NCI-H524 (cell line): ENCODE measurements at places on chromosomes 1 and 21.

- no peak for DNase-seq
Observed at GRCh38 chr1:93358293-93358692, 12.6 kb downstream of the DR1 start.

DNA sequence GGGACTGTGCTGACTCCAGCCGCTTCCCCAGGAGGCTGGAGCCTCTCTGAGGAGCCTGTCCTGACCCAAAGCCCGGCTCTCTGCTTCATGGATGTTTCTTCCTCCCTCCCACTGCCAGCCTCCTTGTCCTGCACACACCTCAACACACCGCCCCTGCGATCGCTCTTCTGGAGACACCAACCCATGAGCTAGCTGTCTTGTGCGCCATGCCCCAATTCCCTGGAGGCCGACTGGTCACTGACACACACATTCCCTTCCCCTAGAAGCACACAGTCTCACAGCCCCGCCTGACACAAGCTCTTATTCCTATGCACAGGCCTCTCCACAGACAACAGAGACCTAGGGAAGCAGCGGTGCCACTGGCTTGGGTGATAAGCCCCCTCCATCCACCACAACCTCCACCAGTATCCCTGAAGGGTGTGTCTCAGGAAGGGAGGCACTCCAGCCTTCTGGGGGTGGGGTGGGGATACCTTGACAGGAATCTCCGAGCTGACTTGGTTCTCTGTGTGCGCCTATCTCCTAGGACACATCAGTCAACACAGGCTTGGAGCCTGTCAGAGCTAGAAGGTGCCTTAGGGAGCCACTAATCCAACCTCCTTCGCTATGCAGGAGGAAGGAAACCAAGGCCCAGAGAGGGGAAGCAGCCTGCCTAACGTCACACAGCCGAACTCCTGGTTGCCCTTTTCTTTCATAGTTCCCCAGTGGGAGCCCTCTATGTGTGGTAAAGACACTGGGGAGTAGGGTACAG, 31.1 kb downstream of the AHDC1 start:
- DNase-seq, result no peak

DNA sequence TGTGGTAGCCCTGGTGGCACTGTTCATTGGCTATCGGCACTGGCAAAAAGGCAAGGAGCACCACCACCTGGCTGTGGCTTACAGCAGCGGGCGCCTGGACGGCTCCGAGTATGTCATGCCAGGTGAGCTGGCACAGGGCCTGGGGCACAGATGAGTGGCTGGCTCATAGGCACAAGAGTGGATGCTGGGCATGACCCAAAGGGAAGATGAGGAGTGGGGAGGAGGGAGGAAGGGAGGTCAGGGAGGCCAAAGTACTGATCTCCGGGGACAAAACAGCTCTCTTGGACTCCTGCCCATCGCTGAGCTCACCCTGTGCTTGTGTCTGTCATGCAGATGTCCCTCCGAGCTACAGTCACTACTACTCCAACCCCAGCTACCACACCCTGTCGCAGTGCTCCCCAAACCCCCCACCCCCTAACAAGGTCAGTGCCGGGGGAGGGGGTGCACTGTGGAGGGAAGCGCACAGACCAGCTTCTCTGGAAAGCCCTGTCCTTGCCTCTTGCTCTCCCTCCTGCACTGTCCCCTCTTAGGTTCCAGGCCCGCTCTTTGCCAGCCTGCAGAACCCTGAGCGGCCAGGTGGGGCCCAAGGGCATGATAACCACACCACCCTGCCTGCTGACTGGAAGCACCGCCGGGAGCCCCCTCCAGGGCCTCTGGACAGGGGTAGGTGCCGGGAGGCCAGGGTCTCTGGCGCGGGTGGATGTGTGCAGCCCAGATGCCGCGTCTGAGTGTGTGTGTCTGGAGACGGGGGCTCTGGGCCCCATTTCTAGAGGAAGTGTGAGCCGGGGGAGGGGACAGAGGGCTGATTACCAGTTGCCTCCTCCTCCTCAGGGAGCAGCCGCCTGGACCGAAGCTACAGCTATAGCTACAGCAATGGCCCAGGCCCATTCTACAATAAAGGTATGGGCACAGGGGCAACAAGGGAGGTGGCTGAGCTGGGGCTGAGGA, 7.3 kb upstream of the LRRC71 start:
- DNase-seq, result no peak

DNA sequence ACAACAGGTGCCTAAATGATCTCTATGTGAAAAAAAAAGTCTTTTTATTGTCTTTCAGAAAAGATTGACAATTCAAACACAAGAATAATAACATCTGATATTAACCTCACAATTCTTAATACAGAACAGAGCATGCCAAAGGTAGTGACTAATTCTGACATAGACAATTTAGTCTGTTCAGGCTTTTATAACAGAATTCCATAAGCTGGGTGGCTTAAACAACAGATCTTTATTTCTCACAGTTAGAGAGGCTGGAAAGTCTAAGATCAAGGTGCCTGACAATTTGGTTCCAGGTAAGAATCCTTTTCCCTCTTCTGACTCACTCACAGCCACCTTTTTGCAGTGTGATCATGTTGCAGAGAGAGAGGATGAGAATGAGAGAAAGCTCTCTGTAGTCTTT, 27.0 kb downstream of the DPYD start:
- DNase-seq, result no peak

DNA sequence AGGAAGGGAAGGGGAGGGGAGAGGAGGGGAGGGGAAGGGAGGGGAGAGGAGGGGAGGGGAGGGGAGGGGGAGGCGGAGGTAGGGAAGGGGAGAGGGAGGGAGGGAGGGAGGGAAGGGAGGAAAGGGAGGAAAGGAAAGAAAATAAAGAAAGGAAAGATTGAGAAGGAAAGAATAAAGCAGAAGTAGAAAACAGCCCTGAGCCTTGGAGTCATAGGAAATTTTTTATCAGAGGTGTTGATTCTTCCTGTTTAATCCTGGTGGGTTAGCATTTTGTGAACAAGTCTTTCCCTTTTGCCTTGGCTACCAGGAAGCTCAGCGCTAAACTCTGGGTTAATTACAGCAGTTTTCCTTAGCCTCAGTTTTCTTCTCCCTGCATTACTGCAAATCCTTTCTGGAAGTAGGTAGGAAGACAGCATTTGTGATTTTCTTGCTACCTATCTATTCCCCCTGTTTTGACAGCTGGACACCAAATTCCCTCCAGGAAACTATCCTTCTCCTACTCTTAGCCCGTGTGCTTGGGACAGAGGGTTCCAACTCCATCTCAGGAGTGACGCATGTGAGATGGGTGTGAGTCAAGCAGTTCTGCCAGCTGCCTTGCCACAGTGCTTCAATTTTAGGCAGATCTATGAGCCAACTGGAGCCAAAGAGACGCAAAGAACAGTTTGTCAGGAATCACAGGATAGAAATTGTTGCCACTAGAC, 26.9 kb downstream of the TOMM20 start:
- no peak for DNase-seq

DNA sequence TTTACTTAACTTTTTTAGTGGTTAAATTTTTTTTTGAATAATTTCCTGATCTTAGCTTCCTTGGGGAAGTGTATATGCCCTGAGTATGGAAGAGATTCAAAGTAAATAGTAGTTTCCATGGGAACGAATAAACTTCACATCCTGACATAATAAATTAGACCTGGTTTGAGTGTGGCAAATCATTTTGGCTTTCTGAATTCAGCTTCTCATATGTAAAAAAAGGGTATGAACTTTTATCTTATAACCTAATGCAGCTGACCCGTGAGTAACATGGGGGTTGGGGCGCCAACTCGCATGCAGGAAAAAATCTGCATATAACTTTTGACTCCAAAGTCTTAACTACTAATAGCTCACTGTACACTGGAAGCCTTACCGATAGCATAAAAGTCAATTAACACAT, 736.8 kb upstream of the NCAM2 start:
- no peak for DNase-seq

- DNase-seq, result no peak
Observed at GRCh38 chr1:117112047-117112717, 9.4 kb downstream of the TRIM45 start.

DNA sequence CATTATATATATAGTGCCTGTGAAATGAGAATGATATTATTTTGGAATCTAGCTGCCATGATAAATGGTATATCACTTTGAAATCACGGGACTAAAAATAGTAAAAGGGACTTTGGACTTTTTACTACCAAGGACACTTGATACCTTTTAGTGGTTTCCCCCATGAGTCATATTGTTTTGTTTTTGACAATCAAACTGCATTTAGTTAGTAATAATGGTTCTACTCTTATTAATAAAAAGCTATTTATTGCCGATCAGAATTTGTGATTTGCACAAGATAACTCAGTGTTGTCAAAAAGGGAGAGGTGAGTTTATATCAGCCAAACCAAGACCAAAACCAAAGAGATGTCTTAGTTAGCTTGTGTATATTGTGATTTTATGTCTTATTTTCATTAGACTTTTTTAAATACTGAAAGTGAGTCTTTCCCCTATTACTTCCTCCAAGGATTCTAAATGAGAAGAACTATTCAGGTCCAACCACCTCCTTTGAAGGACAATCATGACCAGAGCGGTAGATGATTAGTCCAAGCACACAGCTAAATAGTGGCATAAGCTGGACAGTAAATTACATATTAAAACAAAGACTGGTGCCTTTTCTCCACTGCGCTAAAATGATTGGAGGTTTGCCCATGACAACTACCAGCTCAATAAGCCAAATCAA, 281.7 kb upstream of the ESRRG start:
- DNase-seq, result no peak

DNA sequence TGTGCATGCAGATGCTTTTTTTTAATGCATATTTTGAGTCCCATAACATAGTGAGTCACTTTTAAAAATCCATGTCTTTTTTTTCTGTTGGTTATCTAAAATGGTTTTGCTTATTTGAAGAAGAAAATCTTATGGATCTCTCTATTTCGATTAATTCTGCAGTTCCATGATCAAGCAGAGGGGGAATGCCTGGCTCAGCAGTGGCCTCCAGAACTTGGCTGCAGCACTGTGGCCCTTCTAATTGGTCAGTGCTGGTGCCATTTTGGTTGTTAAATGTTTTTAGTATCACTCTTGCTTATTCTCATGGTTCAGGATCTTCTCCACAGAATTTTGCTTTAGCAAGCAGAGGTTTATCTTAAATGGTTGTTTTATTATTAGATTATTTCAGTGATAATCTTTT, 11.2 kb downstream of the EPHX4 start:
- DNase-seq, result no peak

DNA sequence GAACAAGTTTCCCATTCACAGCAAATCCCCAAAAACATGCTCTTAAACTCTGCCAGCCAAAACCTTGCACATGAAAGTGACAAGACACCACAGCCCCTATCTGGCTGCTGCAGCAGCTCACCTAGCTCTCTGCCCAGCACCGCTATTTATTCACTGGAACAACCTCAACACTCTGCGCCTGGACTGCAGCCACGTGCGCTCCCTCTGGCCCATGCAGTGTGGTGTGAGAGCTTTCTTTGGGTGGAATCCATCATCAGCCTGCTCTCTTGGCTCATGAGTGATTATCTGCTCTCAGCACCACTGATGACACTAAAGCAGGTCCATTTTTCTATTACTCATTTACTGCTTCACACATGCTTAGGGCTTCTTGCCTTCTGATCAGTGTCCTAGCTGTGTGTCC, 11.4 kb downstream of the KCNJ6 start:
- no peak for DNase-seq

GRCh38 chr1:78726686-78727085, 77.1 kb downstream of the IFI44 start:
- no peak for DNase-seq

GRCh38 chr1:201831371-201831770, 2.4 kb downstream of the IPO9 start:
- DNase-seq, result no peak

DNA sequence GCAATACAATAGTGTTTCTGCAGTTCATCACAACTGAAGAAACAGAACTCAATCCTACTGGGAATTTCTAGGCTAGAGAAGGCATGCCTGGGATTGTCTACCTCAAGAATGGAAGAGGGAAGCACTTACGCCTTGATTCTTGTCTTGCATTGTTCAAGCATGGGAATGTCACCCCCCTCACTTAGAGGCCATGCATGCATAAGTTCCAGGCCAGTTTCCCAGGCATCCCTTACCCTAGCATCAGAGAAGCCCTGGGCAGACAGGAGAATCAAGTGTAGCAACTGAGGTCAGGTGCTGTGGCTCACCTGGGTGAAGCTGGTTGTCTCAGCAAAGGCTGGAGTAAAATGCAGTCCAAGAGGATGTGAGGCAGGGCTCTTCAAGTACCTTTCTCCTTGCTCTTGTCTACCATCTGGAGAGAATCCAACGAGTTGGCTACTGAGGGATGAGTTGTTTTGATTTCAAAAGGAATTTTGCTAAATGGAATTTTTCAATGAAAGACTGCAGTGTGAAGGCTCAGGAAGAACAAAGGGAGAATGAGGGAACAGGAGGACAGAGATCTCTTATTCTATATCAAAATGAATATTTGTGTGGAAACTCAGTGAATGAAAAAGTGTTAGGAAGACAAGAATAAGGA, 174.3 kb downstream of the NEK7 start:
- no peak for DNase-seq

GRCh38 chr21:34271189-34271851, 92.5 kb upstream of the KCNE2 start:
- DNase-seq, result no peak

DNA sequence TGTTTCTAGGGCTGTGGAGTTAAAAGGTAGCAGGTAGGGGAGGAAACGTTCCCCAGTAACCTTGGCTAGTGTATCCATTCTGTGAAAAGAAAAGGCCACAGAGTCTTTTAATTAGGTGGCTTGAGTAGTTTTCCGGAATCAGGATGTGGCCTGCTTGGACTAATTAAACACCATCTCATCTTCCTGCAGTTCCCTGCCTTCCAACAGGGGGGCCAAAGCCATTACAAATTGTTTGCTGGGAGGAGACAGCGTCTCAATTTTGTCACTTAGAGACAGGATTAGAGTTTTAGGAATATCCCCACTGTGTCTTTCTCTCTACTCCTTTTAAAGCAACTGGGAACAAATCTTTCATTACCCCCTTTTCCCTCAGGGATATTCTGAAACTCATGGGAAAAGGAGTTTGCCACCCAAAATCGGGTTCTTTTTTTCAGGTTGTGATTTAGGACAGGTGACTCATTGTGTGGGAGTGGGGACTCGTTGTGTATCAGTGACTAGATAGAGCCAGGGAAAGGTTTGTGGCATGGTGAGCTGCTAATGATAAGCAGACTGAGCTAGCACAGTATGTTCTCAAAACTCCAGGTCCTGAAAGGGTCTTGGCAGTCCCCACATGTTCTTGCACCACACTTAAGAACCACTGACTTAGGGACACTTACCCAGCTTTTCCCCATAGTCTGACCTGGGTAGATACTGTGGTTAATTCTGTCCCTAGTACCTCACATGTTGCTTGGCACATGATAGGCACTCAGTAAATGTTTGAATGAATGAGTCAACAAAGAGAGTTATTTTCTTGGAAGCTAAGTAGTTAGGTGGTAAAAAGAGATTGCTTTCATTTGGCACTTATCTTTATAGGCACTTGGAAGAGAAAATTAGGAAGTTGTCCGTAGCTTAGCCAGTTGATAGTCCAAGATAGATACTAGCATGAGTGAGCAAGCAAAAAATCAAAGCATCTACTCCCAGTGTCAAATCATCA, 22.5 kb downstream of the INTS3 start:
- DNase-seq, result no peak

DNA sequence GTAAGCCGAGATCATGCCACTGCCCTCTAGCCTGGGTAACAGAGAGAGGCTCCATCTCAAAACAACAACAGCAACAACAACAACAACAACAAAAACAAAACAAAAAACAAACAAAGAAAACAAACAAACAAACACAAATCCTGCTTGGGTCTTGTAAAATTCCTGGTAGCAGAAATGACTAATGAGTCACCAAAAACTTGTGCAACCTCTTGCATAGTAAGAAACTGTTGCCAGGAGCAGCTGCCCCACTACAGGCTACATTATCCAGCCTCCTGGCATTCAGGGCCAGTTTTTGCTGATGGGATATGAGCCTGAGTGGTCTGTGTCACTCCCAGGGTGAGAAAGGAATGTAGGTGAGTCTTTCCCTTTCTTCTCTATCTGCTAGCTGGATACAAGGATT, 245.4 kb downstream of the TNR start:
- DNase-seq, result no peak
